Astrocyte (in vitro differentiated cells and primary cell): ENCODE measurements at places on chromosomes 6 and 20. TPM values are rescaled to one million over a fixed set of nuclear protein-coding genes. Genes with fewer than 3 reads are reported as not detected.
A peak's percentile ranks its signal among the peaks of the same experiment; 100 is the strongest.

CLDN20 gene
- total RNA-seq: not detected in 2 replicates

ABHD12 gene
- 88.3 and 98.1 TPM in 2 replicates for total RNA-seq

DNA sequence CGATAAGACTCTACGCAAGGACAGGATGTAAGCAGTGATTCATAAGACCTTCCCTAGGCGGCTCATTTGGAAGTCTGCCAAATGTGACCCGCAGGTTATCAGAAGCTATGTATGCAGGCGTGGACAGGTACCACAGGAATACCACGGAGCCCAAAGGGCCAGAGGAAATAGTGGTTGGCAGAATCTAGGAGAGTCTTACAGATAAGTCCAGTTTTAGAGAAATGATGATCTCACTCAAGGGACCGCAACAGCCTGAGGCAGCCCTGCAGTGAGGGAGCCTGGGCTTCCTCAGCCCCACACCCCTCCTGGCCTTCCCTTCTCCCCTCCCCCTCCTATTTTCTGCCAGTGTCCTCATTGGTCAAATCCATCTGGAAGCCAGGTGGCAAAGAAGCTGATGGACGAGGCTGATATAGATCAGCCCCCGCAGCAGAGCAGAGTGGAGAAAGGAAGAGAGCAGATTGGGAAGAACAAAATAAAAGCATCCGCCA, 110.6 kb downstream of the FNDC1 start:
- no peak overlapping the region for H3K4me3 ChIP-seq
- H3K27me3 ChIP-seq: no peaks in the 10 kb centered on the region
- no peak overlapping the region for H3K27ac ChIP-seq
- no peaks in the 10 kb centered on the region for H3K4me1 ChIP-seq
- peak; percentile 30 for DNase-seq

DNA sequence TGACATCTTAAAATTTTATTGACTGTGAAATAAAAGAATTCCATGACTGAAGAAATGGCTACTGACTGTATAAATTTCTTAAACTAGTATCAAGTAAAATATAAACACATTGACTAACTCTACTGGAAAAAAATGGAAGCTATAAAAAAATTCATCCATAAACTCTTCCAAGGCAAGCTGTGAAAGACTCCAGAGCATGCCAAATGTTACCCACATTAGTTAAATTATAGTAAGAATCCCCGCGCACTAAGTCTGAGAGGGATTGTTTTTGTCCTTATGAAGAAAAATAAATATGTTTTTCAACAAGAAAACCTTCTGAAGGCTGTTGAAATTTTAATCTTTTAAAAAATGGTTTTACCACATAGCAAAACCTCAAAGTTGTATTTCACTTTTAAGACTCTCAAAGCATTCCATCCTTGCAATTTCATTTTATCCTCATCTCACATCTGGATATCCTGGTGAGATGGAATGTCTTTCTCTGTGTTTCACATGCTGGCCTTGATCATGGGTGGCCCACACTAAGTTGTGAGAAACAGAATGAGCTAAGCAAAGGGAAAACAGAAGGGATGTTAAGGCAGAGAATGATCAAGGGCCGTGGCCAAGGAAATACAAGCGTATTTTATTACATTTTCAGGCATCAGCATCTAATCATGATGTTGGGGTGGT, 732.5 kb downstream of the KIF16B start:
- H3K4me1 ChIP-seq: no peaks in the 10 kb centered on the region
- H3K36me3 ChIP-seq: no peaks in the 10 kb centered on the region
- no peak overlapping the region for H3K27ac ChIP-seq

- peaks cover 10% of the 10 kb centered on the region for H3K4me1 ChIP-seq
- H3K27me3 ChIP-seq: no peaks in the 10 kb centered on the region
- DNase-seq: no peak
Observed at GRCh38 chr6:22231050-22231449, 65.8 kb downstream of the PRL start.

- no peak overlapping the region for H3K4me3 ChIP-seq
- H3K27ac ChIP-seq: no peak overlapping the region
- peaks cover 39% of the 10 kb centered on the region for H3K36me3 ChIP-seq
- H3K27me3 ChIP-seq: no peaks in the 10 kb centered on the region
Observed at GRCh38 chr6:152201120-152201519, 393.6 kb downstream of the ESR1 start.

DNA sequence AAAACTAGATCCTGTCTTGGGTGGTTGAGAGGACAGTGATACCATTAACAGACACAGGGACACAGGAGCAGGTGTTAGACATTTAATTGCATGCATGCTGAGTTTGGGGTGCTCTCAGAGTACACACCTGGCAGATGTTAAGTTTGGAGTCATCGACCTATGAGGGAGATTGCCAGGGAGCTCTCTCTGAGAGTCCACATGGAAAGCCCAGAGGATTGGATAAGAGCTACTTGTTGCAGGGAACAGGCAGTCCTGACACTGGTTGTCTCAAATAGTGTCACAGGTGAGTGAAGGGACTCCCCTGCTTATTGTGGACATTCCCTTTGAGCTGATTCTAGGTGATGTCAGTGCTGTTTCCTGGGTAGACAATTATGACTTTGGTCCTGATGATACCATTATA, 3.1 kb downstream of the ATRN start:
- no peaks in the 10 kb centered on the region for H3K36me3 ChIP-seq
- H3K27ac ChIP-seq: no peak overlapping the region
- no peaks in the 10 kb centered on the region for H3K27me3 ChIP-seq

FAM209B gene
- total RNA-seq: 0.60 TPM in 1 of 2 replicates, not detected in the other

DNA sequence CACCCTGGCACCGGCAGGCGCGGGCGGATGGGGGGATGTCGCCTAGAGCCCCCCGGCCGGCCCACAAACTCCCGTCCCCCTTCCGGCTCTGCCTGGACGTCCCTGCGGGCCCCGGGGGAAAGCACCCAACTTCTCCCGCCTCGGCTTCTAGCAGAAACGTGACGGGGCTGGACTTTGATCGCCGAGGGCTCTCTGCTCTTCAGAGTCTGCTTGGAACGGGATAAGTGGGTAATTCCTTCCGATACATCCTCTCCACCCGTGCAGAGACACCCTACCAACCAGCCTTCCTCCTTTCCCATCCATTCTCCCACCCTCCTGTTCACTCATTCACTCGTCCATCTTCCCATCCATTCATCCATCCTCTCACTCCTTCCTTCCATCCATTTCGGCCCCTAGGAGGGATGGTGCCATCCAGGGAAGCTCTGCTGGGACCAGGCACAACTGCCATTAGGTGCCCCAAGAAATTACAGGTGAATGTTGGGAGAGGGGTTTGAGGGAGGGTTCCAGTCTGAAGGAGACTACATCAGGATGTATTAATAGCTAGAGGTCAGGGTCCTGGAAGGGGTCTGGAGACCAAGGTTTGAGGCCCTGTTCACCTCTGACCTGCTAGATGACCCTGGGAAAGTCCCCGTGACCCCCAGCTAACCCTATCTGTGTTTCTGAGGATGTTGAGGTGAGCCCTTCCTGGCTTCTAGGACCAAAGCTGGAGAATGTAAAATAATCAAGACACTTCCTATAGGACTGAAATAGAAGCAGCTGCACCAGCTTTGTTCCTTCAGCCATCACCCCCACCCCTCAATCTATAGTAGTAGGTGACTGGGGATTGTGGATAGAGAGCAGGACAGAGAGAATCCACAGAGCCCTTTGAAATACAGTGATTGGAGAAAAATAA, 538 bp downstream of the TTLL9 start:
- H3K4me1 ChIP-seq: peaks cover 8% of the 10 kb centered on the region
- DNase-seq: no peak
- peaks cover 18% of the 10 kb centered on the region for H3K27me3 ChIP-seq
- H3K27ac ChIP-seq: no peak overlapping the region

GRCh38 chr20:38245753-38246152, 14.8 kb downstream of the KIAA1755 start:
- H3K27ac ChIP-seq: no peak overlapping the region
- DNase-seq: no peak

PTGIS gene
- 1.9 and 3.1 TPM in 2 replicates for total RNA-seq

DNA sequence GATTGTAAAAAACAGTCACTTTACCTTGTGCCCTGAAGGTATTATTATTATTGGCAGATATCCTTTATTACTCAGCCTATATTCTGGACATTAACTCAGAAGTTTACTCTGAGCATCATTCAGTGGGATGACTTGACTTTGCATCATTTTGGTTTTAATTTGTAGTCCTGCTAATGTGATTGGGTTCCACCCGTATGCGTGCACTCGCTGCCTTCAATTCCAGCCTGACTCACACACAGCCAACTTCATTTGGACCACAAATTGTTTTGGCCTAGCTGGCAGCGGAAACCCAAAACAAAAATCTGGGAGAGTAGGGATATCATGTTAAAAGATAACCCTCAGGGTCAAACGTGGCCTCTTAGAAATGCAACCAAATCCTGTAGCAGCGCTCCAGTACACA, 704.4 kb upstream of the SLC35B3 start:
- no peaks in the 10 kb centered on the region for H3K27me3 ChIP-seq
- H3K36me3 ChIP-seq: no peaks in the 10 kb centered on the region
- H3K4me1 ChIP-seq: peaks cover 5% of the 10 kb centered on the region
- DNase-seq: peak; percentile 56

HLA-DOB gene
- total RNA-seq: 0.20 and 0.79 TPM in 2 replicates

DNA sequence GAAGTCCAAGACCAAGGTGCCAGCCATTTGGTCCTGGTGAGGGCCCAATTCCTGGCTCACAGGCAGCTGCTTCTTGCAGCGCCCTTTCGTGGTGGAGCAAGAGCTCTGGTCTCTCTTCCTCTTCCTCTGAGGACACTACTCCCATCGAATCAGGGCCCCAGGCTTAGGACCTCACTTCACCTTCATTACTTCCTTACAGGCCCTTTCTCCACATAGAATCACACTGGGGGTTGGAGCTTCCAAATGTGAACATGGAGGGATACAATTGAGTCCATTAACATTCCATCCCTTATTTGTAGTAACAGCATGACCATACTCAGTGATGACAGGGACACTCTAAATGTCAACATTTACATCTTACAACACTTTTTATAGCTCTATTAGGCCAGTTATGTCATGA, 2.3 kb downstream of the RAMACL start:
- DNase-seq: no peak
- H3K27me3 ChIP-seq: no peaks in the 10 kb centered on the region
- no peak overlapping the region for H3K27ac ChIP-seq
- no peak overlapping the region for H3K4me3 ChIP-seq

CEP57L1 gene
- 17.5 and 18.6 TPM in 2 replicates for total RNA-seq

GRCh38 chr6:123333000-123333756, 303.6 kb downstream of the TRDN start:
- H3K4me3 ChIP-seq: no peak overlapping the region
- no peaks in the 10 kb centered on the region for H3K27me3 ChIP-seq
- no peaks in the 10 kb centered on the region for H3K4me1 ChIP-seq
- H3K36me3 ChIP-seq: no peaks in the 10 kb centered on the region
- H3K27ac ChIP-seq: no peak overlapping the region

DDO gene
- not detected in 2 replicates for total RNA-seq

HLA-DRA gene
- not detected in 2 replicates for total RNA-seq

RWDD2A gene
- 4.7 and 4.9 TPM in 2 replicates for total RNA-seq

DNA sequence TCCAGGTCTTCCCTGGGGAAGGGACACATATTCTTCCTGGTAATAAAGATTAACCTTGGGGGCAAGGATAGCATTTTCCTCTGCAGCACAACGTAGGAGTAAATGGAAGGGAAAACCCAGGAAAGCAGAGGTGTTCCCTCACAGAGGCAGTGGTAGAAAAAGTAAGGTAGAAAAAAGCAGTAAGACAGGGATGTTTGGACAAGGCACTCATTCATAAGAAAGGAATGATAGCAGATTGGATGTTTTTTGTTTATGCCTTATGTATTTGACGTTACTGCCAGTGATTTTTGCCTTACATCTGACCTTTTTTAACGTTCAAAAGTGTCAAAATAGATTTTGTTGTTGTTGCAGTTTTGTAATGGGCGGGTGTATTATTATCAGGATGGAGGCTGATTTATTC, 395.0 kb downstream of the CDKAL1 start:
- no peak overlapping the region for H3K27ac ChIP-seq
- no peaks in the 10 kb centered on the region for H3K27me3 ChIP-seq
- H3K4me1 ChIP-seq: no peaks in the 10 kb centered on the region
- H3K36me3 ChIP-seq: no peaks in the 10 kb centered on the region

DNA sequence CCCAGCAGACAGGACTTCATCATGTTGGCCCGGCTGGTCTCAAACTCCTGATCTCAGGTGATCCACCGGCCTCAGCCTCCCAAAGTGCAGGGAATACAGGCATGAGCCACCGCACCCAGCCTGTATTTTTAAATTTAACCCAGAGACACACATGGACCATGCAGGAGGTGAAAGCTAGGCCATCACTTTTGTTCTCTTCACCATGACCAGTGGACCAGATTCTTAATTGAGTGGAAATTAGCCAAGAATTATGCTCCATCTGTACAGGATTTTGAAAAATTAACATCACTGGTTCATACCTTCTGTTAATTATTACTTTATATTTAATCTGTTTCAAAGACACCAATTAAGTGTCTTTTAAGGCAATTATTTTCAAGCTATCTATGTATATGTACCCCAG, 493.6 kb upstream of the NOX3 start:
- no peak overlapping the region for H3K4me3 ChIP-seq
- no peak for DNase-seq
- H3K4me1 ChIP-seq: no peaks in the 10 kb centered on the region
- H3K27me3 ChIP-seq: no peaks in the 10 kb centered on the region

METTL24 gene
- 0.36 and 0.75 TPM in 2 replicates for total RNA-seq

DNA sequence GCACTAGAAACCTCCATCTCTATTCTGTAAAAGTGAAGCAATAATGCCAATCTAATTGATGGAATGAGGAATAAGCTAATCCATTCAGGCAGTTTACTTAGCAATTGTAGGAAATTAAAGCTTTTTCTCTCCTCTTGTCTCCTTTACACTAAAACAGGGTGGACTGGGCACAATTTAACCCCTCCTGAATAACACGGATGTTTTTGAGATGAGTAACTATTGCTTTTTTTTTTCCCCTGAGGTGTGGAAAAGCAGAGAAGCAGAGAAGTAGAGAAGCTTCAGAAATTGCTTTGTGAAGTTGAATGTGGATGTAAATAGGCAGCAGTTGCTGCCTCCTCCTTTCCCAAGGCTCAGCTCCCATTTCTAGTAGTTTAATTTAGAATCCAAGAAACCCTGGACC, 40.0 kb upstream of the GCNT2 start:
- peaks cover 3% of the 10 kb centered on the region for H3K4me1 ChIP-seq
- no peaks in the 10 kb centered on the region for H3K27me3 ChIP-seq
- peak; percentile 12 for DNase-seq
- no peak overlapping the region for H3K27ac ChIP-seq

DNA sequence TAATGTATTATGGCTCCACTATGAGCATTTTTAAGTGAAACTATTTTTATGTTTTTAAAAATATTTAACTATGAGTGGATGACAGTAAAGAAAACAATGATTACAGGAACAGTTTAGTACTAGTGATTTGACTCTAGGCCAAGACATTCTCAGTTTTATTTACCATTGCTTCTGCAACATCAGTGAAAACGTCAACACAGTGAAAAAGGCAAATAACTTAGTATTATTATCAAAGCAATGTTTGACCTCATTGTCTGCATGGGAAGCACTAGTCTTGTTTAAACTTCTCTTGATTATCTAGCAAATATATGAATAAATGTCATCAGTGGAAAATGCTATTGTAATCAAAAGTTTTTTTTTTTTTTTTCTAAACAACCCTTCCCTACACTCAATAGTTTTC, 165.0 kb downstream of the HTR1B start:
- no peaks in the 10 kb centered on the region for H3K27me3 ChIP-seq
- DNase-seq: no peak
- H3K27ac ChIP-seq: no peak overlapping the region
- H3K4me3 ChIP-seq: no peak overlapping the region

GRCh38 chr6:131937226-131937625, 13.9 kb downstream of the CCN2 start:
- H3K36me3 ChIP-seq: no peaks in the 10 kb centered on the region
- peak; percentile 73 for DNase-seq
- peaks cover 12% of the 10 kb centered on the region for H3K4me1 ChIP-seq
- H3K27me3 ChIP-seq: no peaks in the 10 kb centered on the region
- H3K27ac ChIP-seq: no peak overlapping the region

LY6G5C gene
- total RNA-seq: 2.9 and 3.9 TPM in 2 replicates
